ENCODE measurements at places on chromosomes 12 and 14.

DNA sequence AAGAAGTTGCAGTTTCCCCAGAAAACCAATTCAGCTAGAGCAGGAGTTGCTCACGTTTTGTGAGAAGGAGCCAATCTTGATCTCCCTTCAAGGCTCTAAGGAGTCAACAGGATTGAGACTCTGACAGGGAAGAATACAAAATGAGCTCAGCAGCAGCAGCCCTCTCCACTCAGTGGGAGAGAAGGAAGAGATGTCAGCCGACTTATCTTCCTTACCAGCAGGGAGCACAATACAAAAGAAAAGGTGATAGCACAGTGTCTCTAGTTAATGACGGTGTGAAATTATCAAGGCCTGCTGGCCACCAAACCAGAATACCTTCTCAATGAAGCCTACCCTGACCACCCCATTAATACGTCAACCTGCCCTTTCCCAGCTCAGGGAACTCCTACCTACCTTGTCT, 223.6 kb upstream of the TMPO start:
- no peak for DNase-seq

- DNase-seq, result no peak
Observed at GRCh38 chr14:89391123-89391522, 25.9 kb downstream of the FOXN3 start.

GRCh38 chr14:22540811-22541360, 48.1 kb downstream of the DAD1 start:
- DNase-seq, result no peak

- no peak for DNase-seq
Observed at GRCh38 chr14:39228509-39229221, 5.0 kb upstream of the MIA2 start.

DNA sequence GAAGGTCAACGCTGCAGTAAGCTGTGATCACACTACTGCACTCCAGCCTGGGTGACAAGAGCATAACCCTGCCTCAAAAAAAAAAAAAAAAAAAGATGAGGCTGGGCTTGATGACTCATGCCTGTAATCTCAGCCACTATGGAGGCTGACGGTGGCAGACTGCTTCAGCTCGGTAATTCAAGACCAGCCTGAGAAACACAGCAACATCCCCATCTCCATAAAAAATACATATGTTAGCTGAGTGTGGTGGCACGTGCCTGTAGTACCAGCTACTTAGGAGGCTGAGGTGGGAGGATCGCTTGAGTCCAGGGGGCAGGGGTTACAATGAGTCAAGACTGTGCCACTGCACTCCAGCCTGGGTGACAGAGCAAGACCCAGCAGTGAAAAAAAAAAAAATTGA, 50.4 kb downstream of the GXYLT1 start:
- no peak for DNase-seq

GRCh38 chr14:100450049-100450448, 126.9 kb downstream of the SLC25A47 start:
- DNase-seq, result no peak

- DNase-seq, result no peak
Observed at GRCh38 chr12:56528846-56529245, 7.2 kb downstream of the RBMS2 start.

- no peak for DNase-seq
Observed at GRCh38 chr12:2485681-2486080, 309.1 kb upstream of the FKBP4 start.

DNA sequence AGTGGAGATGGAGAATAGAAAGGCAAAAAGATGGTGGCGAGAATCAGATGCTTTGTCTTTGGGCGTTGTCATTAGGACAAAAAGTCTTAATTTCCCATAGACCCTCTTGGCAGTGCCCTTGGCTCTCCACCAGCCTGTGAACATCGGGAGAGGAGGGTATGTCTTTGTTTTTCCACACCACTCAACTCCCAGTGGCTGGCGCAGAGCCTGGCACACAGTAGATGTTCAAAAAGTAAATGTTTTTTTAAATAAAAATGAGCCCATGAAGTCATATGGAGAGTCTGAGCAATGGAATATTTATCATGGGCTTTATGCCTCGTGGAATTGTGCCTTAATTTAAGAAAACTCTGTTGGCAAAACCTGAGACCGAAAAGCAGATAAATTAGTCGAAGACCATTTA, 90.4 kb downstream of the SRGAP1 start:
- DNase-seq, result no peak

DNA sequence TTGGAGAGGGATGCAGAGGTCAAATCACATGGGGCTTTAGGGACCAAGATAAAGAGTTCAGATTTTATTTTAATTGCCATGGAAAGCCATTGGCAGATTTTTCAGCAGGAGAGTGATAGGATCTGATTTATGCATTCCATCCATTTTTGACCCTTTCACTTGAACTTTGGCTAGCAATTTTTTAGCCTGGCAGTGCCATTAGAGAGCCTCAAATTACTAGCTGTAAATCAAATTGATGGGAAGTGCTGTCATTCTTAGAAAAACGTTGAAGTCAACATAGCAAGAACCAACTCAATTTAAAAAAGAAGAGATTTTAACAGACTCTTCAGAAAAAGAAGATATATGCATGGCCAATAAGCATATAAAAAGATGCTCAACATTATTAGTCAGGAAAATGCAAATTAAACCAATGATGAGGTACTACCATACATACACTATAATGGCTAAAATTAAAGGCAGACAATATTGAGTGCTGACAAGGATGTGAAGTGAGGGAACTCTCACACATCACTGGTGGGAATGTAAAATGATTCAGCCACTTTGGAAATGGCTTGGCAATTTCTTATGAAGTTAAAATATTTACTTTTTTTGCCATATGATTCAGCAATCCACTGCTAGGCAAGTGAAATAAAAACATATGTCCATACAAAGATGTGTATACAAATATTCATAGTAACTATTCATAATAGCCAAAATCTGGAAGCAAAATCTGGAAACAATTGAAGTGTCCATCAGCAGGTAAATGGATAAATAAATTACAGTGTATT, 89.7 kb downstream of the PTCSC3 start:
- DNase-seq, result no peak

- DNase-seq, result no peak
Observed at GRCh38 chr12:117152793-117153775, 37.2 kb downstream of the FBXO21 start.

DNA sequence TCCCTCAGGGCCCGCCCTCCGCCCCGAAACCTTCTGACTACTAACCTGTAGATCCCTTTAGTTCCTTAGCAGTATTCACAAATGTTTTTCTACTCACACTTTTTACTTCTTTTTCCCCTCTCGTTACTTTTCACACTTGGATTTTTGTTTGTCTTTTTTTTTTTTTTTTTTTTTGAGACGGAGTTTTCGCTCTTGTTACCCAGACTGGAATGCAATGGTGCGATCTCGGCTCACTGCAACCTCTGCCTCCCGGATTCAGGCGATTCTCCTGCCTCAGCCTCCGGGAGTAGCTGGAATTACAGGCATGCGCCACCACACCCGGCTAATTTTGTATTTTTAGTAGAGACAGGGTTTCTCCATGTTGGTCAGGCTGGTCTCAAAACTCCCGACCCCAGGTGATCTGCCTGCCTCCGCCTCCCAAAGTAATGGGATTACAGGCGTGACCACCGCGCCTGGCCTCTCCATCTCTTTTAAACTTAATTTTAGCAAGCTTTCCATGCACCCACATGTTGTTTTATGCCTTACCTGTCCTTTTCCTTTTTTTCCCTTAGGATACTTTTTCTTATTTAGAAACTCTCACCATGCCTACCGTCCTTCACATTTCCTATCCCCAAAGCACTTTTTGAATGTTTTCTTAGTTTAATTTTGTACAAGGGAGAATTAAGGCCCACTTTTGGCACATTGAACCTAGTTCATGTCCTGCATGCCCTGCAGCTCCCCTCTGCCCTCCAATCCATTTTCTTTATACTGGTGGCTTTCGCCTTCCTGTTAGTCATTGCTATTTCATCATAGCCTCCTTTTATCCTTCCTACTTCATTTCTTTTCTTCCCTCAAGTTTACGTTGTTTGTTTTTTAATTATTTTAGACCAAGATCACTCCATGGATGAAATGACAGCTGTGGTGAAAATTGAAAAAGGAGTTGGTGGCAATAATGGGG, 1.1 kb downstream of the SP1 start:
- DNase-seq, result no peak

DNA sequence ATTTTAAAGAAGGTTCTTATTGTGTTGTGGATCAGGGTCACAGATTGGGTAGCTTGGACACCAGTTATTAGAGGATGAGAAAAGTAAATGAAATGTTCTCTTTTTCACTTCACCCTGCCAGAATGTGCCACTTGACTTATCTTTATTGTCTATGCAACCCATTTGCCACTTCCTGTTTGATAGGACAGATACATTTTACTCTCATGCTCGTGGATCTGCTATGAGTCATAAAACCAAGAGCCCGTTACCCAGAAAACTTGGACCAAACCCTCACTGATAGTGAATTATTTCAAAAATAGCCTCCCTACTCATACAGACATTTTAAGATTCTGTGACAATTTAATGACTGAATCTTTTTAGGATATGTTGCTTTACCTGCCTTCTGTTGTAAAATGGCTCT, 1.8 kb downstream of the ISCA2 start:
- DNase-seq, result no peak

- DNase-seq, result no peak
Observed at GRCh38 chr14:76550534-76550933, 174.6 kb downstream of the ESRRB start.

GRCh38 chr12:29241821-29242591, 92.9 kb downstream of the FAR2 start:
- no peak for DNase-seq

DNA sequence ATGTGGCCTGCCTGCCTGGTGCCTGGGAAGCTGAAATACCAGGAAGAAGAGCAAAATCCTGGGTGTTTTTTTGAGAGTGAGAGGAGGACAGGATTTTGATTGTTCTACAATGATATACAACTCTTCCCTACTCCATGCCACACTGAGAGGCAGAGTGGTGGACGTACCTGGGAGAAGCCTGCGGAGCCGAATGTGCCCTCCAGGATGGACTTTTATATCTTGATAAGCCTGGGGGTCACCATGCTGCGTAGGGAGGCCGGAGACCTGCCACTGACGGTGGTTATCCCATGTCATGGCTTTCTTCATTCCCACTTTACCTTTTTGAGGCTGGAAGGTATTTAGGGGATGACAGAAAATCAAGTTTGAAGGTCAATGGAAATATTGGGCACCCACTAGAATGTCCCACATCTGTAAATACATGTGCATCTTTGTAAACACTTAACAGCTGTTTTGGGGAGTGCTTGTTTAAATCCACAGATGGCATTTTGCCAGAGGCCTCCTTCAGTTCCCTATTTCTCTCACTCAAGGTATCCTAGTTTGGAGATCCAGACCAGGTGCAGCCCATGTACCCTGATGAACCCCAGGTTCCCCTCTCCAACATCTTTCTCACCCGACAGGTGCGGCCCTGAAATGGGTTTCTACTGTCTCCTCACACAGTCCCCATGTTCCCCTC, 1.1 kb upstream of the GLT1D1 start:
- DNase-seq, result no peak

DNA sequence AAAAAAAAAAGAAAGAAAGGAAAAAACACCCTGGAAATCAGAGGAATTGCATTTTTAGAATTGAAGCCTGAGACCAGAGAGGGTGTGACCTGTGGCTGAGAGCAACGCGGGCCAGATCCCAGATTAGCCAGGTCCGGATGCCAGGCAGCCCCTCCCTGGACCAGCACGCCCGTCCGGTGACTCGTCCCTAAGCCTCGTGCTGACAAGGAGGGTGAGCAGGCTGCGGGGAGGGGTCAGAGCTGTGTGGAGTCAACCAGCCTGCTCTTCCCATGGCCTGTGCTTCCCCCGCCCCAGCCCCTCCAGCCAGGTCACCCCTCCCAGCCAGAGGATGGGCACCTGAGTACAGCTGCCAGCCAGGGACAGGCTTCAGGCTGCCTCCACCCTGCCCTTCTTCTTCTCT, 4.2 kb upstream of the KLC1 start:
- no peak for DNase-seq

GRCh38 chr12:46489951-46490388, 117.4 kb upstream of the SLC38A2 start:
- DNase-seq, result no peak

Measured in activated T-helper 1 cell treated with anti-CD3 and anti-CD28 coated beads, Interleukin-2, amount 50 U/mL, for 16 hours (primary cell).